Stimulated activated CD8-positive, alpha-beta memory T cell treated with anti-CD3 and anti-CD28 coated beads, Interleukin-4, amount 100 ng/mL, for 1 hour (primary cell): ENCODE measurements at places on chromosomes 5 and 9.
A peak's percentile ranks its signal among the peaks of the same experiment; 100 is the strongest.

- no peak for DNase-seq
Observed at GRCh38 chr5:368183-369084, 46.9 kb downstream of the AHRR start.

DNA sequence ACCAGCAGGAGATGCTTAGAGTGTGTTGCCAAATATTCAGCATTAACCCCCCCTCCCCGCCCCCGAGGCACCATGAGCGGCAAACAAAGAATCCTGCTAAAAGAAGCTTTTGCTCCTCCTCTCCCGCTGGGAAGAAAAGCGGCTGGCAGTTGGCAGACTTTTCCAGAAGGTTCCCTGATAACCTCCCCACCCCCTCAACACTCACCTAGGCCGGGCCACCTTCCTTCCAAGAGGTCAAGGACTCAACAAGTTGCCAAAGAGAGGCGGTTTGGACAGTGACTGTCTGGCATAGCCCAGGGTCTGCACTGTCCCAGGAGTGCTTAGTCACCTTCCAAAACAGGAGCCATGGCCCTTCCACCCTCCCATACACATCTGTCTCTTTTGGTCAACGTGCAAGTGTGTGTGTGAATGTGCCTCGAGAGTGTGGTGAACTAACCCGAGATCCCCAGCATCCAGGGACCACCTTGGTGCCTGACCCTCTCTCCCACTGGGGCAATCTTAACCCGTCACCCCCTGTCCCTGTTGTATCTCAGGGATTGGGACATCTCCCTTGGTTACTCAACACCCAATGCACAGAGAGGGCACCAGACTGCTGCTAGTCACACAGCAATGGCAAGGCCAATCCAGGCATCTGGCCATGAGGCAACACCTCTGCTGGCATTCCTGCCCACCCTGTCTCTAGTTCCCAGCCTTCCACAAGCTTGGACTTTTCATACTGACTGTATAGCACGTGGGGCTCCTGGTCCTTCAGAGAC lies 18.9 kb downstream of the CAMK2A start:
- DNase-seq = no peak

- DNase-seq = no peak
Observed at GRCh38 chr9:85471791-85472190, 270.0 kb downstream of the AGTPBP1 start.

DNA sequence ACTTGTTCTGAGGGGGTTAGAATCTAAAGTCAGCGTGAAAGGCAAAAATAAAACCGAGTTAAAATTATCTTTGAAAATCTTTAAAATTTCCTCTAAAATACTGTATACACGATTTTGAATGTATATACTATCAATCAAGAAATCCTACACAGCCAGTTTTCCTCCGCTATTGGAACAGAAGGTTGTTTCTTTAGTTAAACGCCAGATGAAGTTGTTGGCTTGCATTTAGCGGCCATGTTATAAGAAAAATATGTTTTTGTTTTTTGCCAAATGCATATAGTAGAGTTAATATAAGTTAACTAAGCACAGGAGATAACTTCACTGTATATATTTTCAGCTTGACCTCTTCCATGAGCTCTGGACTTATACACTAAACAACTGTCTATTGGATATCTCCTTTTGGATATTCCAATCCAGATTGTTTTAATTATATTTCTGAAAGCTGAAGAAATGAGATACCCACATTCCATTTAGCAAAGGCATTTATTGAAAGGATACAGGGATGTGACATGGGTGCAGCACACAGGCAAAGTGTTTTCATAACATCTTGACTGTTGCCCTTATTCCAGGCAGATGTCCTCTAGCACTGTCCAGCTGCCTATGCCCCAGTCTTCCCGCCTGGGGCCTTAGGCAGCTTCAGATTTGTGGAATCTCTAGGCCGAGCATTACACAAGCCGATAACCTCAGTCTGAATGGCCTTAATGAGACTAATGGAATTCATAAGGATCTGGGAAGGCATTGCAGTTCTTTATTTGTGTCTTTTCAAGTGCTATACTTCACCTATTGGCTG lies 10.0 kb upstream of the ATG10 start:
- DNase-seq = no peak

GRCh38 chr5:15844871-15845270 lies 334.7 kb downstream of the MARCHF11 start:
- no peak for DNase-seq

- no peak for DNase-seq
Observed at GRCh38 chr5:175609526-175609925, 48.3 kb upstream of the HRH2 start.

DNA sequence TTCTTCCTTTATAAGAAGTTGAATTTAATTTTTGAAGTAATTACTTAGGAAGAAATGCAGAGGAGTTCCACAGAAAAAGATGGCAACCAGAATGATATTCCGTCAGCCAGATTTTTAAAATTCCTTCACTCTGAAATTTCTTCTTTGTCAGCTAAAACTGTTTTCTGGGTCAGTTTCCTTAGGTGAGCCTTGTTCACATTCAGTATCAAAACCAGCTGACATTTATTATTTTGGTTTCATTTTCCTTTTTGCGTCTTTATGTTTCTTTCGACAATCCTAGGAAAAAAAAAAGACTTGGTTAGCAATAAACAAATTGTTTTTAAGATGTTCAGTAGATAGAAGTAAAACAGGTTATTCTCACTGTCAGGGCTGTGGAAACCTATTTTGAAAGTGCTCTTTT lies 4.1 kb upstream of the IARS1 start:
- no peak for DNase-seq

DNA sequence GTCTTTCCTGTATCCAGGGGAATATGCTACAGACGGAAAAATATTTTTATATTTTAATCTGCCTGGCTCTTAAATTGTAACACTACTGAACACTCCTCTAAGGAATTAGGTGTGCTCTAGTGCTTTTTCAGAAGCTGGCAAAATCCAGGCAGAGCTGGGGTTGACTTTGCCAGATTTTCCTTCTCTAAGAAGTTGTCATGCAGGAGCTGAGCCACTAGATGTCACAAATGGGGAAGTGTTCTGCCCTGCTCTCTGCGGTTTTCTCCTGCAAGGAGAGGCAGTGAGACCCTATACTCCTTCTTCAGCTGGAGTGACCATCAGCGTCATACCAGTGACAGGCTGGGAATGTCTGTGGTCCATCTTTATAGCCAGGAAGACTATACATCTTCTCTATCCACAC lies 112.5 kb downstream of the HAPLN1 start:
- DNase-seq = no peak

- no peak for DNase-seq
Observed at GRCh38 chr5:126881821-126882600, 105.1 kb downstream of the LMNB1 start.

DNA sequence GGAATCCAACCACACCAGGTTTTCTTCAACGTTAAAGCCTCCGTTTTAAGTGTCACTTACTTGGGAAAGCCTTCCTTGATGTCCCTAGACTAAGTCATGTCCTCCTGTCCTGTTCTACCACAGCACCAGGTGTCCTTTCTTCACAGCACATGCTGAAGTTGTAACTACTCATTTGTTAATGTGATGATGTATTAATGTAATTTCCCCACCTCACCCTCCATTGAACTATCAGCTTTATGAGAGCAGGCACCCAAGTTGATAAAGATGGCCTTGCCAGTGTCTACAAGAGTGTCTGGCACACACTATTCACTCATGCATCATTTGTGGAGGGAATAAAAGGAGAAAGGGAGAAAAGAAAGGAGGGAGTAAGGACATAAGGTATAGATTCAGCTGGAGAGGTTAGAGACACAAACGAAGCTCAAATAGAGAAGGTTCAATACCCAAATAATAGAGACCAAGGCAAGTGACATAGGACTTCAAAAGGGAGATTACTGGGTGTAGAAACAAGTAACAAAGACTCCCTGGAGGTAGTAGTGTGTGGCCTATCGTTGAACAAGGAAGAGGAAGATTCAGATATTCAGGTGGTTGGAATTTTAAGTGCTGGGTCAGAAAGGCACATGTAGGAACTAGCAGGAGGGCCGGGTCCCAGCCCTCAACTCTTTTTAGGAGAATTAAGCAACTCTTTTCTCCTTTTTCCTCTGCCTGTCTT lies 6.6 kb downstream of the ITK start:
- no peak for DNase-seq

GRCh38 chr5:42982107-42982622 lies 58.0 kb downstream of the ANXA2R start:
- no peak for DNase-seq

DNA sequence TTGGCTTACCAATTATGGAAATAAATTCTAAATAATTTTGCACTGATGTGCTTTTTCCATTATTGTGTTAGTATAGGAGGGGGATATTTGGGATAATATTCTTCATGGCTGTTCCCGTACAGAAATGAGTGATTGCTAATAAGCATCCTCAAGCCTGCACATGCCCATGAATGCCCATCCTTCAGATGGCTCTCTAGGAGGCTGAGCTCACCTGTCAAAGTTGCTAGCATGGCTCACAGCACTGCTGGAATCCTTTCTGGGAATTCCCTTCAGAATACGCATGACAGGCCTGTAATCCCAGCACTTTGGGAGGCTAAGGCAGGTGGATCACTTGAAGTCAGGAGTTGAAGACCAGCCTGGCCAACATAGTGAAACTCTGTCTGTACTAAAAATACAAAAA lies 124.1 kb downstream of the NXNL2 start:
- no peak for DNase-seq

GRCh38 chr5:132473019-132473531 lies 17.5 kb downstream of the IRF1 start:
- DNase-seq = peak; percentile 72

- DNase-seq = no peak
Observed at GRCh38 chr5:75706775-75707174, 10.5 kb downstream of the POC5 start.

- no peak for DNase-seq
Observed at GRCh38 chr5:173772384-173773059, 115.6 kb upstream of the CPEB4 start.

GRCh38 chr5:39761199-39761950 lies 336.6 kb upstream of the DAB2 start:
- no peak for DNase-seq

DNA sequence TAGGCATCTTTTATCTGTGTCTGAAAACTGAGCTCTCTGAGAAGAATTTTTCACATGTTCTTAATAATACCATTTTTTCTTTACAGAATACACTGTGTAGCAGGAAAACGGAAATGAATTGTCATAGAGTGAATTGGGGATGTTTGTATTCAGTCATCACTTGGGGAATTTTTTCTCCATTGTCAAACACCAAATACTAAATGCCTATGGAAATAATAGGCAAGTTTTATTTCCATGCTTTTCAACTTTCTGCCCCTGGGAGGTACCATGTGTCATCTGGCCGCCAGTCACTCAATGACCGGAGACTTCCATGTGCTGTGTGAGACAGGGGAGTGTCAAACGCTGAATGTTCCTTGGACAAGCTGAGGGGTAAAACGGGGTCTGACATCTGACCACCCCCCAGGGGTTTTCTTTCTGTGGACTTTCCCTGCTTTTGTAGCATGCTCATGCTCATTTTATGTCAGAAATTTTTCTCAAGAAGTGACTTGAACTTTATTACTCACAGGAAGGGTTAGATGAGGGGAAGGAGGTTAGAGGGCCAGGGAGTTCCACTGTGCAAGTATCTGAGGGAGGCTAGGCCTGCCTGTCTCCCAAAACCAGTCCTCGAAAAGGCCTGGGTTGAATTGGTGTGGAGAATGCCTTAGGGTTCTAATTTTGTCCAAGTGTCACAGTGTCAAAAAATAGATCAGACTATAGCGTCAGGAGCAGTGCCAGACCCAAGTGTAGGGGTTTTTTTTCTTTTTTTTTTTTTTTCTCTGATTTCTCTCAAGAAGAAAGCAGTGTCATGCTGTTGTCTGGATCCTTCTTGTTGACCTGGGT lies 438.6 kb downstream of the AGTPBP1 start:
- DNase-seq = no peak

DNA sequence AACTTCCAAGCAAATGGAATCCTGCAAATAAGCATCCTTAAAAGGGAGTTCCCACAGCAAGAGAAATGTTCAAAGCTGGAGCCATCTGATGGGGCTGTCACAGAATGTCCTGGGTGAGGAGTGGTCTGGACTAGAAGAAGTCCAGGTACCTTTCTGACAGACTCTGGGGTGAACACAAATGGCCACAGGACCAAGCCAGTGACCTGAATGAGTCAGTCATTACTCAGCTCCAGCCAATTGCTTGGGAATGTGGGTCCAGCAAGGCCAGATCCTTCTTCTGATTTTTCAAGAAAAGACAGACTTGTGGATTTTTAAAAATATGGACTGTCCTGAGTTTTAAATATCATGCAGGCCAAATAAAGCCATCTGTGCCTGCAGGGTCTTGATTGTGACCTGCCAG lies 30.1 kb downstream of the GALNT10 start:
- DNase-seq = no peak

DNA sequence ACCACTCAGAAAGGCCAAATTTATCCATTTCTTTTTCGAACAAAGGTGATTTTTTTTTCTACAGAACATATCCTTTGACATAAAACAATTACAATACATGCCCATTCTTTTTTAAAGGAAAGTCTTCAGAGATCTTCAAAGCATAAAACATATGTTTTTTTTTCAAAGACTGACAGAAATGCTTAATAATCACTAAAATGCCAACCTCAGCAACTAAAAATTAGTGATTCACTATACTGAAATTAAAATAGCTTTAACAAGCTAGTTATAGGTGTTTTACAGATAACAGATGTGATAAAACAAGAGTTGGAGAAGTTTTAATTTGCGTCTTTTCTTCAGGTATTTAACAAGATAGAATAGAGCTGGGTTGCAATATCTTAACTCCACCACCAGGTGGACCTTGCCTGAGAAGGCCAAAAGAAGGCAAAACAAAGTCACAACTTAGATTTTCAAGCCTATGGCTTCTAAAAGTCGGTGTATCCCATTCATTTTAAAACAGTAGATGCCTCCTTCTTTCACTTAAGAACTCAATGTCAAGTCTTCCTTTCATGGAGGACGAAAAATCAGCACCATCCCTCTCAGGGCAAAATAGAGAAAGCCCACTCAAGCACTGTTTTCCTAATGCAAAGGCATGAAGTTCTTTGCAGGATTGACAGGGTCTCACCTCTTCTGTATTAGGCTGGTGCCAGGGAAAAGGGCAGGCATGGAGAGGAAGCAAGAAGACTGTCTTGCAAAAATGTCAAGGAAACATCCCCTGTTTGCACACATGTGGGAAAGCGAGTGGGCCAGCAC lies 31.1 kb upstream of the CPLX2 start:
- DNase-seq = no peak

GRCh38 chr9:115986508-115986907 lies 167.1 kb upstream of the PAPPA start:
- no peak for DNase-seq

DNA sequence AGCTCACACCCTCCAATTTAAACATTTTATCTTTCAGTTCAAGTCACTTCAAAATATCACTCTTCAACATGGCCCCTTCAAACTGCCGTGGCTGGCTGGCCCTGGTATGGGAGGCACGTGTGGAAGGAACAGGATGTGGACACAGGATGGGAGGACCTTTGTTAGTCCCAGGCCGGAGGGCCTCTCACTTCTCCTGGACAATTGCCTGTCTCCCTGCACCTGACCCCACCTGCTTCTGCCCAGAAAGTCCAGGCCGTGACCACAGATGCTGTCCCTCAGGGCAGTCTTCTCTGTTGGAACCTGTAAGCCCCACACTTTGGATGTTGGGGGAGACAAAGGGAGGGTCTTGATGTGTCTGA lies 19.4 kb downstream of the AMBP start:
- DNase-seq = no peak
